ENCODE measurements at places on chromosomes 3 and 15.

- DNase-seq, result no peak
These were observed 96.0 kb downstream of the GTPBP8 start for GRCh38 chr3:113086560-113087461.

GRCh38 chr3:45741742-45742460 is 52.7 kb downstream of the SACM1L start:
- no peak for DNase-seq

DNA sequence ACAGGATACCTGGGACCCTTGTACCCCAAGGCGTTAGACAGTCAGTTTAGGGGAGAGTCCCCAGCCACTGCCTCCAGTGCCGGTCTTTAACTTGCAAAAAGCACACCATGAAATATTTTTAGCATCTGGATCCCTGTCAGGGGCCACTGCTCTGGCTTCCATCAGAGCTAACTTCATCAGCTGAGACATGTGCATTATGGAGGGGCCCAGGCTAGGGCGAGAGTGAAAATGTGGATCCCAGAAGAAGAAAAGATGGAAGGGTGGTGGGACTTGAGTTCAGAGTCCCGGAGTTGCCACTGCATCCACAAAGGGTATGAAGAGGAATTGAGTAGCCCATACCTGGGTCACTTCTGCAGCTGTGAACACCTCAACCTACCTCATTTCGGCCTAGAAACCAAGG is 23.5 kb upstream of the SPATA12 start:
- DNase-seq, result no peak

GRCh38 chr15:70362886-70363285 is 265.2 kb upstream of the TLE3 start:
- DNase-seq, result peak; percentile 29

- DNase-seq, result peak; percentile 23
These were observed 9.8 kb downstream of the P2RY14 start for GRCh38 chr3:151268267-151269235.

DNA sequence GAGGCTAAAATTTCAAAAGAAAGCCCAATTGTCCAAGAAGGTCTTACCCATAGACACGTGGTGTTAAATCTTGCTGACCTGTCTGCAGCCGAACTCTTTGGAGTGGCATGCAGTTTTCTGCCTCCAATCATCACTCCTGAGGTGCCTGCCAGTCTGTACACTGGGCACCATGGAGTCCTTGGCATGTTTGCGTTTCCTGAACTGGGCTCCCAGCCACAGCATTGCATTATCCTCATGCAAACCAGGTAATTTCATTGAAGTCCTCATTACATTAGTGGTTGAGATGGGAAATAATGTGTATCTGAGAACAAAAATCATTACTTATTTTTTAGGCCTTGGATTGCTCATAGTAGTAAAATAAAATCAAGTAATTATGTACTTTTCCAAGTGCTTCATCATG is 152.3 kb downstream of the AKAP13 start:
- no peak for DNase-seq

DNA sequence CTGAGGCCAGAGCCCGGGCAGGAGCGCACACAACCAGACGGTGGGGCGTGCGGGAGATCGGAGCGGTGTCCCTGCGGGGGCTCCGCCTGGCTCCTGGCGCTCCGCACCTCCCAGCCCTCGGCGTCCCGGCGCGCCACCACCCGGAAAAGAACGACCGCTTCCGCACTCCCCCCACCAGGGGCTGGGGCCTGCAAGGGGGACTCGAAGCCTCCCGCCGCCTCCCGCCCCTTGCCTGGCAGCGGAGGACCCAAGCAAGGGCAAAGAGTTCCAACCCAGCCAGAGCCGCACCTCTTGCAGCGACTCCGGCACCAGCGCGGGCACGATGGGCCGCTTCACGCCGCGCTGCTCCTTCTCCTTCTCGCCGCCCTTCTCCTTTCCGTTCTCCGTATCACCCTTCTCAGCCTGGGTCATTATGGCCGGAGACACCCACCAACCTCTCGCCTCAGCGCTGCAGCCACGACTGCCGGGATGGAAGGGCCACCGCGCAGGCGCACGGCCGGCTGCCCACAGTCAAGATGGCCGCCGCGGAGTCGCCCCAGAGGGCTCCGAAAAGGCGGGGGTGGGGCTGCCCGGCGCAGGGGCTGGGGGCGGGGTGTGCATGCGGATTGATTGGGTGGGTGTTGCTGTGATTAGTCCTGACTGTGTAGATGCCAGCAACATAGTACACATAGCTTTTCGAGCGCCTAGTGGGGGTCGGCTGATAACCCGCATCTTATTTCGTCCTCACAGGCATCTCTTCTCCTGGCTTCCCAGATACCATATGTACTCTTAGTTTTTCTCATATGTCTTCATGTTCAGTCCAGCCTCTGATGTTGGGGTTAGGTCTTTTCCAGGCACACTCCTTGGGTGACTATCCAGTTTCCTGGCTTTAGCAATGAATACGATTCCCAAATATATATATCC is at the start of gene ACTR8:
Gene ACTR8 (minus strand): TSS at position 462 of the 903 bp plus-strand sequence. CDS start 51 bp downstream, at position 411.
- peak; percentile 88 for DNase-seq

- DNase-seq, result no peak
These were observed 379.5 kb upstream of the ATP10A start for GRCh38 chr15:26242565-26243071.

GRCh38 chr3:123026565-123027291 is 835 bp downstream of the SEMA5B start:
- peak; percentile 28 for DNase-seq

DNA sequence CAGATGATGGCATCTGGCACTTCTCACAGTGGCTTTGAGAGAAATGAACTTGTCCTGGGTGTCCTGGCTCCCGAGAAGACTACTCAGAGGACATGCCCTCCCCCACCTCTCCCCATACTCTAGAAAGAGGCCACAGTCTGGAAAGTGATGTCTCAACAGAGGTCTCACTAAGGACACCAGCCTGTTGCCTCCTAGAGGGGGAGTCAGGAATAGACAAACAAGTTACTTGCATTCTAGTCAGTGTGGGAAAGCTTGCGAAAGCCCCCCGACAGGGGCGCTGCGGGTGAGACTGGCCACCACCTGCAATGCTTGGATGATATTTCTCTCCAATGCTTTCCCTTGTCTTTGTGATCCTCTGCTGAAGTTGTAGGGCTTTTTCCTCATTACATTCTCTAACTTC is 17.2 kb downstream of the B4GALT4 start:
- no peak for DNase-seq

GRCh38 chr3:182244222-182244971 is 532.7 kb downstream of the SOX2 start:
- DNase-seq, result no peak

GRCh38 chr3:100782906-100783305 is 73.6 kb downstream of the TFG start:
- no peak for DNase-seq

DNA sequence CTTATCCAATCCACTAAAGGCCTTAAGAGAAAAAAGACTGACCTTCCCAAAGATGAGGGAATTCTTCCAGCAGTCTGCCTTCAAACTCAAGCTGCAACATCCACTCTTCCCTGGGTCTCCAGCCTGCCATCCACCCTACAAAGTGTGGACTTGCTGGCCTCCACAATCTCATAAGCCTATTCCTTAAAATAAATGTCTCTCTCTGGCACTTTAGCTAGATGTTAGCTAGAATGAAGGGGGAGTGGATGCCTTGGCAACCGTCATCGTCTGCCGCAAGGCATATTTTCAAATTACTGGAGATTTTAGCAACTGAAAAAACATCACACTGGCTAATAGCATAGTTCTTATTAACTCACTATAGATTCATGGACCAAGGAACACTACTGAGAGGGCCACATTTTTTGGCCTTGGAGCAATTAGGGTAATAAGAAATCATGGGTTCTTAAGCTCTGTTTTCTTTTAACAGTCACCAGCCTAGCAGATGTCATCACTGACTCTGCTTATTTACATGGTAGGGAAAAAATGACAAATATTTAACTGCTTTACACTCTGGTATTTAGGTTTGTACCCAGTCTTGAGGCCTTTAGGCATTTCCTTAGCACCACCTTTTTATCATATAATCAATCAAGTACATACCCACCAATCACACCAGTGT is 245.3 kb downstream of the MYRIP start:
- no peak for DNase-seq

DNA sequence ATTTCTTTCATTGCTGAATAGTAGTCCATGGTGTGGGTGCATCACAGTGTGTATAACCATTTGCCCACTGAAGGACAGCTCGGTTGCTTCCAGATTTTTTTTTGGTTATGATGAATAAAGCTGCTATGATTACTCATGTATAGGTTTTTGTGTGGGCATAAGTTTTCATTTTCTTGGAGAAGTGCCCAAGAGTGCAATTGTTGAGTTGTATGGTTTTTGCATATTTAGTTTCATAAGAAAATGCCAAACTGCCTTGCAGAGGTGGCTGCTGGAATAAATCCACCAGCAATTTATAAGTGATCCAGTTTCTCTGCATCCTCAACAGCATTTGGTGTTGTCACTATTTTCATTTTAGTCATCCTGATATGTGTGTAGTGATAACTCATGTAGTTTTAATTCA is 8.4 kb upstream of the SPESP1 start:
- no peak for DNase-seq

DNA sequence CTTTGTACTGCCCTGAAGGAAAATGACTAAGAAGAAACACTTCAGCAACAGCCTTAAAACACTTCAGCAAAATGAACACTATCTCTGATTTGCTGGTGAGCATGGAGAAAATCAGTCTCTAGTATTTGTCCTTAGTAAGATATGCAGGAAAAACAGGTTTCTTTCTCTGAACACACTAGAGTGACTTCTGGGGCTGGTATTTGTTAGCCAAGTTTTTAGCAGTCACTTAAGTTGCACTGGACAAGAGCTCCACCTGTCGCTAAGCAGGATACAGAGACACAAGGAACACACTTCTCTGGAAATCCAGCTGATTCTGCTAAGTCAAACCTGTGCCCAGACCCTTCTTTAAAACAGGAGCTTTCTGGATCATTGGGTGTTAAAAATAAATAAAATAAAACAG is 65.3 kb downstream of the CHAC1 start:
- DNase-seq, result peak; percentile 53

DNA sequence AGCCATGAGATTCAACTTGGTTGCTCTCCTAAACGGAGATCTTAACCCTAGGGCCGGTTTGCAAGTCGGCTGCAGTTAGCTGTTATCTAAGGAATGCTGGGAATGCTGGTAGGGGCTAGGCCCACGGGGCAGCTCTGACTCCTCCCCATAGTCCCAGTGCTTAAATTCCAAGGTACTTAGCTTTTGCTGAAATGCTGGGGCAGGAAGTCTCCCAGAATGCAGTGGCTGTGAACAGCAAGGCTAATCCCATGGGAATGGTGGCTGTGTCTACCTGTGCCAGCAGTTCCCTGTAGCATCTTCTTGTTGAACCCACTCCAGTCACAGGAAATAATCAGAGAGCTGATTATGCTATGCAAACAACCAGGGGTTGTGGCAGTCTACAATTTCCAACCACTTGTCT is 102.5 kb upstream of the TJP1 start:
- DNase-seq, result peak; percentile 12

DNA sequence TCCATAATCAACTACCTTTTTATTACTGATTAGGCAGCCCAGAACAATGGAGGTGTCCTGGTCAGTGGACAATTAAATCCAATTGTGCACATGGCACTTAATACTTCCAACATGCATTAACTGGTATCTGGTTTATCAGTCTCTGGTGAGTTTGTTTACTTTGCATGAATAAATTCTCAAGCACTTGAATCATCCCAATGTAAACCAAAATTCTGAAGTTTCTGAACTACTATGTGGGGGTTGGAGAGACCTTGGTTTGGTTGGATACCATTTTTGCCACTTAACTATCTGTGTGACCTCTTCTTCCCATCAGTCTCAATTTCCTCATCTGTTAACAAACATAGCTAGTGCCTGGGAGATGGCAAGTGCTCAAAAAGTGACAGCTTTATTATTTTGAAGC is 70.5 kb upstream of the MAP4 start:
- no peak for DNase-seq

GRCh38 chr3:18556503-18557135 is 131.5 kb upstream of the SATB1 start:
- DNase-seq, result no peak

GRCh38 chr15:45641374-45641781 is 6.5 kb downstream of the SQOR start:
- DNase-seq, result peak; percentile 73

DNA sequence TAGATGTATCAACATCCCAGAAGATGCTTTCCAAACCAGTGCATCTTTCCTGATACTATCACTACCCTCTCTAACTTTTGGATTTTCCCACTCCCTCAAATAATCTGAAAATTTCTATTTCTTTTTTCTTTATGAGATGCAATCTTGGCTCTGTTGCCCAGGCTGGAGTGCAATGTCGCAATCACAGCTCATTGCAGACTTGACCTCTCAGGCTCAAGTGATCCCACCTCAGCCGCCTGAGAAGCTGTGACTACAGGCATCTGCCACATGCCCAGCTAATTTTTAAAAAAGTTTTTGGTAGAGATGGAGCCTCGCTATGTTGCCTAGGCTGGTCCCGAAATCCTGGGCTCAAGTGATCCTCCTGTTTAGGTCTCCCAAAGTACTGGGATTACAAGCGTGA is 239.7 kb downstream of the SUCLG2 start:
- DNase-seq, result no peak

DNA sequence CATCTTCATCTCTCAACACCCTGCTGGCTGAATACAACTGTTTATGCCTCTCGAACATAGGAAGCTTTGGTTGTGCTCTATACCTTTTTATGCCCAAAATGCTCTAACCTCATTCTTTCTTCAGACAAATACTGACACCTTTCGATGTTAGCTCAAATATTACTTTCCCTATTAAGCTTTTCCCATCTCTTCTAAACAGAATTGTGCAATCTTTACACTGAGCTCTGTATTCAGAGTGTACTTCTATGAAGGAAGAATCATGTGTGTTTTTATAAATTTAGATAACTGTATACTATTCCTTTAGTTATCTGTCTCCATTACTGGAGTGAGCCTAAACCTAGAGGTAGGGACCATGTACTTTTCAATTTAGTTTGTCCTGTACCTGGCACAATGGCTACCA is 1.6 kb downstream of the EFHB start:
- DNase-seq, result no peak

- peak; percentile 71 for DNase-seq
These were observed 25.9 kb upstream of the SPRED1 start for GRCh38 chr15:38226608-38227266.

DNA sequence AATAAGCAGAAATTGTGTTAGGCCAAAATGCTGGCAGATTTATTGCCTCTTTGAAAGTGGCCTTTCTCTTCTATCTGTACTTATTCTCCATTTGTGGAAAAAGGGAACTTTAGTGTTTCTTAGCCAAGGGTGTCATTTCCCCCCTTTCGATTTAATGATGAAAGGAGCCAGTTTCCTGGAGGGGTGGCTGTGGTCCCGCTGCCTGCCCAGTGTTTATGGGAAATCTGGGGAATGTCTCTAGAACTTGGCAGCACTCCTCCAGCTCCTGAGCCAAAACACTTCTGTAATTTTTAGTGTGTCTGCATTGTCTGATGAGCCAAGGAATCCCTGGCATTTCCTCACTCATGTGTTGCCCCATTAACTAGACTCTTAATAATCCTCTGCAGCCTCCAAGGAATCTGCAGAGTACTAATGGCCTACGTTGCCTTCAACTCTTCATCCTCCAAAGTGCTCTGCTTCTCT is 448.8 kb downstream of the GRM7 start:
- DNase-seq, result peak; percentile 21

GRCh38 chr3:52226229-52226817 is 878 bp upstream of the TLR9 start:
- DNase-seq, result no peak
